ENCODE measurements at places on chromosomes 1 and 21.

- no peak for DNase-seq
Observed at GRCh38 chr1:3865606-3866160, 8.4 kb downstream of the DFFB start.

GRCh38 chr1:77632216-77632615, 50.2 kb downstream of the ZZZ3 start:
- DNase-seq: no peak

GRCh38 chr1:202254454-202255252, 61.1 kb downstream of the LGR6 start:
- no peak for DNase-seq

GRCh38 chr1:101237229-101237837, 514 bp downstream of the S1PR1 start:
- peak; percentile 34 for DNase-seq

GRCh38 chr1:65279070-65279779, 30.1 kb upstream of the DNAJC6 start:
- peak; percentile 40 for DNase-seq

- DNase-seq: no peak
Observed at GRCh38 chr1:233453433-233454200, 126.1 kb downstream of the MAP3K21 start.

- no peak for DNase-seq
Observed at GRCh38 chr1:114756009-114756892, 1.5 kb downstream of the CSDE1 start.

- no peak for DNase-seq
Observed at GRCh38 chr1:182596934-182597333, 7.3 kb downstream of the RGS16 start.

GRCh38 chr1:27967106-27967883, 7.5 kb downstream of the XKR8 start:
- no peak for DNase-seq

- DNase-seq: no peak
Observed at GRCh38 chr1:198978523-198978922, 339.7 kb downstream of the PTPRC start.

DNA sequence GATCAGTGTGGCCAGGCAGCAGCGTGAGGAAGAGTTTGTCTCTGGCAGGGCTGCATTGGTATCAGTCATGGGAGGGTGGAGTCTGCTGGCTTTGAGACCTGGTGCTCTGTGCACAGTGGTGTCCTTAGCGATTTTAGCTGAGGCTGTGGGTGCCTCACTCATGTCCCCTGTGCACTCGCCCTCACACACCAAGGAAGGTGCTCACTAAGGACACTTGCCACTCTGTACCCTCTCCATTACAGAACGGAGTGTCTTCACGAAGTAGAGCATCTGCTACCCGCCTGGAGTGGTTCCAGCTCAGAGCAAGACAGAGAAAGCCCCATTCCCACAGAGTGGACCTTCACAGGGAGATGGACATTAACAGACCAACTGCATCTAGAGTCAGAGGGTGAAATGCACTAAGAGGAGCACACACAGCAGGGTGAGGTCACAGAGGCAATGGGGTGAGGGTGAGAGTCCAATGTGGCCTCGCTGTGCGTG, 117.9 kb downstream of the MATN1 start:
- DNase-seq: no peak

- DNase-seq: no peak
Observed at GRCh38 chr1:182335771-182336566, 55.6 kb downstream of the GLUL start.

- peak; percentile 43 for DNase-seq
Observed at GRCh38 chr1:247332623-247333361, 1.1 kb upstream of the ZNF496 start.

DNA sequence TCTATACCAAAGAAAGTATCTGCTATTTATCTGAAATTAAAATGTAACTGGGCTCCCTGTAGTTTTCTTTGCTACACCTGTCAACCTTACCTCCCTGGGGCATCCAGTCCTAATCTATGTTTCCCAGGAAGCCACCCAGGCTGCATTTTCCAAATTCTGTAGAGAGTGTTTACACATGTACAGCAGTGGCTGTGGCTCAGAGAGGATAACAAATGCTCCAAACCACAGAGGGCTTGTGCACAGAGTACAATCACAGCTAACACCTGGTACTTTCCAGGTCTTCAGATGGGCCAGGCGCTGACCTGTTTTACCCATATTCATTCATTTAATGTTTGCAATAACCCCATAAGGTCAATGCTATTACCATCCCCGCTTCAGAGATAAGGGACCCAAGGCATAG, 146.5 kb upstream of the TNR start:
- DNase-seq: no peak

DNA sequence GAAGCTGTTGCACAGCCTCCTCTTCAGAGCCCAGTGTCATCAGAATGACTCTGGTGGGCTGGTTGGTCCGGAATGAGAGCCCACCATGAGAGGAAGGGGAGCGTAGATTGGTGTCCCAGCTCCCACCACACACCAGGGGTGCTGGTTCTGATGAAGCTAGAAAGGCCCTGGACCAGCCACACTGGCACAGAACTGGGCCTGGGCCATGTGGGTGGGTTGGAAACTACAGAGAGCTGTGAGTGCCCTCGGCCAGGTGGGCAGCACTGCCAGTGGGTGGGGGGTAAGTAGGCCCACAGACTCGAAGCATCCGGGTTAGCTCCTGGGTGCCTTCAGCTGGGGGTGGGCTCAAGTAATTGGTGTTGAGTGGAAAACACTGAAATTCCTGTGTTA, 11.6 kb upstream of the TFF1 start:
- DNase-seq: no peak

DNA sequence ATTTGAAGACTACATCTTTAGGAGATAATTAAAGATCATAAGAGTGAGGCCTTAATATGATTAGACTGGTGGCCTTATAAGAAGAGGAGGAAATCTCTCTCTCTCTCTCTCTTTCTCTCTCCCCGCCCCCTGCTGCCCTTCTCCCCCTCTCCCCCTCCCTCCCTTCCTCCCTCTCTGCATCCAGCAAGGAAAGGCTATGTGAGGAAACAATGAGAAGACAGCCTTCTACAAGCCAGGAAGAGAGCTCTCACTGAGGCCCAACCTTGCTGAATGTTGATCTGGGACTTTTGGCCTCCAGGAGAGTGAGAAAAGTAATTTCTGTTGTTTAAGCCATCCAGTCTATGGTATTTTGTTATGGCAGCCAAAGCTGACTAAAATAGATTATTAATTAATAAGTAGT, 21.6 kb downstream of the FOXD3 start:
- peak; percentile 57 for DNase-seq

DNA sequence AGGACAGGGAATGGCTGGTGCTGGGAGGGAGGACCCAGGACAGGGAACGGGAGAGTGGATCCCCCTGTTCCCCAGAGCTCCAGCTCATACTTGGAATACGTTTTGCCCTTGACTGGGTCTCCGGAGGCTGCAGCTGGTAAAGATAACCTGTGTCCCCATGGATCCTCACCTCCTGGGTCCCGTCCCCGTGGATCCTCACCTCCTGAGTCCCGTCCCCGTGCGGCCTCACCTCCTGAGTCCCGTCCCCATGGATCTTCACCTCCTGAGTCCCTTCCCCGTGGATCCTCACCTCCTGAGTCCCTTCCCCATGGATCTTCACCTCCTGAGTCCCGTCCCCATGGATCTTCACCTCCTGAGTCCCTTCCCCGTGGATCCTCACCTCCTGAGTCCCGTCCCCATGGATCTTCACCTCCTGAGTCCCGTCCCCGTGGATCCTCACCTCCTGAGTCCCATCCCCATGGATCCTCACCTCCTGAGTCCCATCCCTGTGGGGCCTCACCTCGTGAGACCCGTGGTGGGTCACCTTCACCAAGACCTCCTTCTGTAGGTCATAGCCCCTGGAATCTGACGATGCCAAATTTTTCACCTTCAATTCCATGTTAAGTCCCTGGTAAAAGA, 61.4 kb downstream of the SCCPDH start:
- no peak for DNase-seq

DNA sequence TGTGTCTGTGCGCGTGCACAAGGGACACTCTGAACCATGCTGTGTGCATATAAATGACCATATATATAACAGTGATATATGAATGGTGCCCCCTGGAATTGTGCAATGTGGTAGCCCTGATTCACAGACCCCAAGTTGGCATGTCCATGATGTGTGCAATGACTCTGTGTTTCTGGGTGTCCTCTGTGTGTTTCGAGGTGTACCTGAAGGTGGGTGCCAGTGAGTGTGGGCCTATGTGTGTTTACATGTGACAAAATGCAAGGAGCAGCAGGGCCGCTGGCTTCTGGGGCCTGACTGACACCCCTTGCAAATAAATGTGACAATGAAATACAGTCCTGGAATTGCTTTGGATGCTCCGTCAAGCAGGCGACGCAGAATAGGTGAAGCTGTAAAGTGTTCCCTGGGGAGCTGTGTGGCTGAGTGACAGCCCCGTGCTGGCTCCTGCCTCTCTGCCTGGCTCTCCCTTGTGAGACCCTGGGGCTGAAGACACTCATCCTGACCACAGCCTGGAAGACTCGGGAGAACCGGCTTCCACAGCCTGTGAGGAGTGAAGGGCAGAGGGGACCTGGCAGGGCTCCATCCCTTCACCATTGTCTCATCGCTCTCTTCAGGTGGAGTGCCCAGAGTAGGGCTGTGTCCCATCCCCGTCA, 38.2 kb upstream of the CSF3R start:
- DNase-seq: no peak

DNA sequence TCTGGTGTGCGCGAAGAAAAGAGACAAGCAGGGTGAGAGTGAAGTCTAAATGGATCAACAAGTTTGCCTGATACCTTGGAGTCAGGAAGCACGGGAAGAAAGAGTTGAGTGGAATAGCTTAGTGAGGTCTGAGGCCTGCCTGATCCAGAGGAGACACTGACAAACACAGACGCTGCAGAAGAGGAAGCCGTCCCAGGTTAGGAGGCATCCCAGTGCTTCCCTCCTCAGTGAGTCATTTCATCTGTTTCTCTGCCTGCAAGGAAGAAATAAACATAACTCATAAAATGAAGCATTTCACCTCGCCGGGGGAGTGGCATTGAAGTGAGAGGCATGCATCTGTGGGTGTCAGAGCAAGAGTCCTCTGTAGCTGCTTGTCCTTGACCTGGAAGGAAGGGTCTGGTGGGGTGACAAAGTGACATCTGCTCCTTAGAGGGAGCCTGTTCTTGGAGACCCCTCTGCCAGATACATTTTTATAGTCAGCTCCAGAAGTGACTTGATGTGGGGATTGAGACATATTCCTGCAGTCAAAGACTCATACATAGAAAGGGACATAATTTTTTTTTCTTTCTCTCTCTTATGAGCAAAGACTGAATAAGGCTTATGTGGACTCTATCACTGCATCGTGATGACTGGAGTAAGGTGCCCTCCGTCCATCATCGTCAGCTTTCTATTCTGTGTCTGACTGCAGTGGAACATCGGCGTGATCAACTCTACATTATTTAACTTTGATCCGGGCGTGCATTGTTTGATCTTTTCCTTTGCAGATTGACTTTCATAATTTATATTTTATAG, 256.7 kb downstream of the KIF26B start:
- DNase-seq: no peak

GRCh38 chr1:179599623-179600249, 8.1 kb downstream of the TDRD5 start:
- DNase-seq: peak; percentile 55

DNA sequence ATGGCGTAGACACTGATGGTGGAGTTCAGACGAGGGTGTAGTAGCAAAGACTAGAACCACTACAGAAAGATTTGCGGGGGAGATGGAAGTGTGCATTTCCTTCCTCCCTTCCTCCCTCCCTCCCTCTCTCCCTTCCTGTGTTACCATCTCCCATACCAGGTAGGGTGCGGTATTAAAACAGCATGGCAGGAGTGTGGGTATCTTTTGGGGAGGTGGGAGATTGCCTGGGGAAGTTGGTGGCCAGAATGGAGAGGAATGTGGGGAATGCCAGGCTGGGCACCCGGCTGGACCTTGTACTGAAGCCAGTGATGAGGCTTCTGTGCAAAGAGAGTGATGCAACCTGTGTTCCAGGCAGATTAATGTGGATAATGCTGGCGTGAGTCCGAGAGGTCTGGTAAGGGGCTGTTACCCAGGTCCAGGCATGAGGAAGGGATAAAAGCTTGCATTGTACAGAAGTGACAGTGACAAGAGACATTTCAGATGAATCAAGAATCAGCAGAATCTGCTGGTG, 30.3 kb upstream of the PPP2R5A start:
- DNase-seq: no peak

- DNase-seq: no peak
Observed at GRCh38 chr1:84888753-84889152, 4.3 kb downstream of the LPAR3 start.
